Psoas muscle (tissue), 8 donors: ENCODE measurements at places on chromosomes 7 and 10. TPM values are rescaled to one million over a fixed set of nuclear protein-coding genes. Genes with fewer than 3 reads are reported as not detected.

GSTO2 gene
- total RNA-seq: 2.7 TPM

PON1 gene
- total RNA-seq: not detected

MKX gene
- total RNA-seq: not detected

LIPK gene
- not detected for total RNA-seq

LBX1 gene
- total RNA-seq: 7.4 TPM

RALA gene
- 19.3 TPM for total RNA-seq

DNA sequence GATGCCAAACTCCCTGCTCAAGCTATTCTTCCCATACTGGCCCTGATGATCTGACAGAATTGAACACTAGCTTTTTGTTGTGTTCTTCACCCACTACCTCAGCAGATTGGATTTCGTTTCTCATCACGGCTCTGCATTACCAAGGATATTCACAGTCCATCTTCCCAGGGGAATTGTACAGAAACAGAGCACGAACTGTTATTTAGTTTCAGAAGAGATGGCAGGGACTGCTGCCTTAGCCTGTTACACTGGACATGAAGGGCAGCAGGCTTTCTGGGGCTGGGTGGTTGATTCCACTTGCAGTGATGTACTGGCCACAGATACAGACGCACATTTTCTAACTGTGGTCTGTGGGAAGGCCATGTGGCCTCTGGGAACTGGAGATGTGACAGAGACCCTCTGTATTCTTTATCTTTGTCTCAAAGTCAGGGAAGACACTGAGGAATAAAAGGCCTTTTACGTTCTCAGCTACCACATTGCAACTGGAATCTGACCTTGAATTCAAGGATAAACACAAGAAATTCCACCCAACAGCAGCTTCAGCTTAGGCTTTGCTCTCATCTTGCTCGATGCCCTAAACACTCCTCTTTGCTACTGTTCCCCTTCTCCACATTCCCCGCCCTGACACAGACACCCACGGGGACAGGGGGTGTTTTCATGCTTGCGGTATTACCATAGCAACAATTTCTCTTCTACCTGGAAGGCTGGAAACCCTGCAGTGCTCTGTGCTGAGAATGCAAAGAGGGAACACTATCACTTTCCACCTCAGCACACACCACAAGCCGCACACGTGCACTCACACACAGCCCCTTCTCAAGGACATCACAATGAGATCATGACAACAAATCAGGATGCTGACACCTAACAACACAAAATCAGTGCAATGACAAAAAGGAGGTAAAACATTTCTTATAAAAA is 81.7 kb downstream of the RNF216 start:
- no peak for DNase-seq

GRCh38 chr7:71019706-71020105 is 112.2 kb upstream of the GALNT17 start:
- peak; percentile 33 for DNase-seq

- no peak for DNase-seq
These were observed 109.2 kb downstream of the DYNC1I1 start for GRCh38 chr7:95881597-95881996.
